CD8-positive, alpha-beta memory T cell (primary cell): ENCODE measurements at places on chromosomes 2 and 18. TPM values are rescaled to one million over a fixed set of nuclear protein-coding genes. Genes with fewer than 3 reads are reported as not detected.

Gene PLA2R1
- polyA plus RNA-seq = not detected

Gene CAVIN2
- not detected for polyA plus RNA-seq

Gene PPIG
- polyA plus RNA-seq = 87.2 TPM

Gene SH3RF3
- 0.24 TPM for polyA plus RNA-seq

Gene IL18R1
- 20.6 TPM for polyA plus RNA-seq

Gene ITPRIPL1
- 17.5 TPM for polyA plus RNA-seq

Gene CYP26B1
- not detected for polyA plus RNA-seq

Gene PCARE
- polyA plus RNA-seq = not detected

Gene ERMN
- 0.20 TPM for polyA plus RNA-seq

Gene AGXT
- not detected for polyA plus RNA-seq

Gene CCDC141
- 3.9 TPM for polyA plus RNA-seq

Gene CCDC148
- polyA plus RNA-seq = not detected

Gene EN1
- polyA plus RNA-seq = not detected

Gene CDCA7
- 5.0 TPM for polyA plus RNA-seq

Gene ABCG8
- polyA plus RNA-seq = not detected

Gene ICOS
- polyA plus RNA-seq = 15.7 TPM

Gene APOB
- not detected for polyA plus RNA-seq

Gene GKN1
- polyA plus RNA-seq = not detected

Gene UPP2
- not detected for polyA plus RNA-seq

Gene SLC11A1
- 0.32 TPM for polyA plus RNA-seq

Gene ASB3
- polyA plus RNA-seq = 18.0 TPM

Gene ASTL
- 0.49 TPM for polyA plus RNA-seq

Gene RFX8
- polyA plus RNA-seq = not detected

Gene GCKR
- polyA plus RNA-seq = not detected

Gene PROKR1
- polyA plus RNA-seq = not detected

Gene ANKRD30B
- polyA plus RNA-seq = not detected

Gene STARD6
- polyA plus RNA-seq = not detected

Gene SCN7A
- not detected for polyA plus RNA-seq

Gene LIMS4
- polyA plus RNA-seq = 2.1 TPM

Gene DOCK10
- 52.4 TPM for polyA plus RNA-seq

Gene RFTN2
- polyA plus RNA-seq = 0.06 TPM

Gene PTPRN
- not detected for polyA plus RNA-seq

Gene TACR1
- not detected for polyA plus RNA-seq

Gene VWC2L
- not detected for polyA plus RNA-seq

Gene DCAF17
- polyA plus RNA-seq = 11.6 TPM

Gene COLEC11
- polyA plus RNA-seq = not detected

Gene LRATD1
- not detected for polyA plus RNA-seq

Gene KLHL41
- polyA plus RNA-seq = not detected

Gene TEX44
- not detected for polyA plus RNA-seq

Gene LINC00305
- polyA plus RNA-seq = not detected

Gene UGT1A4
- polyA plus RNA-seq = not detected

Gene FARSB
- polyA plus RNA-seq = 23.8 TPM
